ENCODE measurements at places on chromosomes 7 and 10.

GRCh38 chr7:20417260-20417659 lies 86.6 kb downstream of the ITGB8 start:
- DNase-seq: no peak

GRCh38 chr10:102595897-102596296 lies 48.4 kb upstream of the TRIM8 start:
- DNase-seq: no peak

GRCh38 chr10:31157123-31158010 lies 125.7 kb upstream of the ZNF438 start:
- no peak for DNase-seq

DNA sequence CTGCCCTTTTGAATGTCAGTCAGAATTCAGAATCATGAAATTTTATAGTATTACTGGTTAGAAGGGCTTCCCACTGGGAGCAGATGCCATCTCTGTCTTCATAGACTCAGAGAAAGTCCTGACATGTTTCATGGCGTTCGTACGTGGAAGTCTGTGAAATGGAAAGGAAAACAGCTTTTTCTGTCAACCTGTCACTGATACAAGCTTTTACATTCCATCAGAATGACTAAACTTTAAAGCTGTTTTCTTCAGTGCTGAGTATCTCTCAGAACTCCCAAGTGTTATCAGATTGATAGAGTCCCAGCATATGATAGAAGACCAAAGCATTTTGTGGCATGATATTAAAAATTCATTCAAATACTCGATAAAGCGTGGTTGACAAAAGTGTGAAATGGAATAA lies 726.7 kb upstream of the GALNT17 start:
- no peak for DNase-seq

- DNase-seq: no peak
Observed at GRCh38 chr7:79182283-79182682, 271.2 kb downstream of the MAGI2 start.

GRCh38 chr7:149874644-149875028 lies 867 bp downstream of the ATP6V0E2 start:
- no peak for DNase-seq

DNA sequence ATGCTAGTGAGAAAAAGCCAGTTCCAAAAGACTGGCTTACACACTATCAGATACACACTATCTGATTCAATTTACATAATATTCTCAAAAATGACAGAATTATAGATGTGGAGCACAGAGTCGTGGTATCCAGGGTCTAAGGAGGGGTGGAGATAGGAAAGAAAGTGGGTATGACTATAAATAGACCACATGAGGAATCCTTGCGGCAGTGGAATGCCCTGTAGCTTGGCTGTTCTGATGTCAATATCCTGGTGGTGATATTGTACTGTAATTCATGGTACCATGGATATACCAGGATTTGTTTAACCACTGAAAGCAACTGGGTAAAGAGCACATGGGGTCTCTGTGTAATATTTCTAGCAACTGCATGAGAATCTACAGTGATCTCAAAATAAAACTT lies 67.7 kb upstream of the TMEM72 start:
- DNase-seq: no peak

DNA sequence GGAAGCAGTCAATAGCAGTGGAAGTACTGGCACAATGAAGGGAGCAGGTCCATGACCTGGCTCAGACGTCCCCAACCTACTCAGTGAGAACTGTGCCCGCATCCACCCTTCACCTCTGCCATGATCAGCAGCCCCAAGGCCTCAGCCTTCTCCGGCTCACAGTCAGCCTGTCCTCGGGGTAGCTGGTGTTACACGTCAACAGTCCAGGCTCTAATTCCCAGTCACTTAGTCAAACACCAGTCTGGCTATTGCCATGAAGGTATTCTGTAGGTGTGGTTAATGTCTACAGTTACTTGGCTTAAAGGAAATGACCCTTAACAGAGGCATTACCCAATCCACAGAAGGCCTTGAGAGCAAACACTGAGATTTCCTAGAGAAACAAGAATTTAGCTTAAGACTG lies 49.1 kb downstream of the GRB10 start:
- no peak for DNase-seq

DNA sequence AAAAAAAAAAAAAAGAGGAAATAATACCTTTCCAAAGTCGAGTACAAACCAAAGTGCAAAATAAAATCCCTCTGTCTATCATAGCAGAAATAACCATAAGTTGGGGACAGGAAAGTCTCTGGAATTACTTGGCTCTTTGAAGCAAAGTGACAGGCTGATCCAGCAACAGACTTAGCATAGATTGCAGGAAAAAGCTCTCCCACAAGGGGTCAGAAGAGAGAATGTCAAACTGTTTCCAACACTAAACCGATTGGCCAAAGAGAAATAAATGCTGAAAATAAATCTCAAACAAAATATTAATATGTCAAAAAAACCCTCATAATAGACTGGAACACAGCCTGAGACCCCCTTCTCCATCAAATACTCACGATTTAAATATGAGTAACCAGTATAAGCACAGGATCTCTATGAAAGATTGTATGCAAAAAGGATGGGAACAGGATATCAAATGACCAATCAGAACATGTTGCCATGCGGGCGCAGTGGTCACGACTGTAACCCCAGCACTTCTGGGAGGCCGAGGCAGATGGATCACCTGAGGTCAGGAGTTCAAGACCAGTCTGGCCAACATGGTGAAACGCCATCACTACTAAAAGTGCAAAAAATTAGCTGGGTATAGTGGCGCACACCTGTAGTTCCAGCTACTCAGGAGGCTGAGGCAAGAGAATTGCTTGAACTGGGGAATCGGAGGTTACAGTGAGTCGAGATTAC lies 1000.7 kb upstream of the LRRN3 start:
- DNase-seq: no peak

- no peak for DNase-seq
Observed at GRCh38 chr7:16905300-16906044, 23.7 kb upstream of the AGR3 start.

DNA sequence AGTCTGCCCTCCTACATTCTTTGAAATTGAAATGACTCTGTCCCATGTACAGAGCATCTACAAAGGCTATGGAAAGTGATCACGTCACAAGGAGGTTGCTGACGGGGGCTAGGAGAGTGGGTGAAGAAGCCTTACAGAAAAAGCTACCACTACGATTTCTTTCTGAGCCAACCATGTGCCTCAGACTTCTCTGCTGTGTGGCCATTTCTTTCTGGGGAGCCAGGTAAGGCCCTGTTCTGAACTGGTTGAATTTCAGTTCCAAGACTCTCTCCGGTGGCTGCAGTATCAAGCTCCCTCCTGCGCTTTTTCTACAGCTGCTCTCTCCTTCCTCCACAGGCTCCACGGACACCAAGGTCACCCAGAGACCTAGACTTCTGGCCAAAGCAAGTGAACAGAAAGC lies 112.5 kb upstream of the PRSS1 start:
- DNase-seq: no peak

DNA sequence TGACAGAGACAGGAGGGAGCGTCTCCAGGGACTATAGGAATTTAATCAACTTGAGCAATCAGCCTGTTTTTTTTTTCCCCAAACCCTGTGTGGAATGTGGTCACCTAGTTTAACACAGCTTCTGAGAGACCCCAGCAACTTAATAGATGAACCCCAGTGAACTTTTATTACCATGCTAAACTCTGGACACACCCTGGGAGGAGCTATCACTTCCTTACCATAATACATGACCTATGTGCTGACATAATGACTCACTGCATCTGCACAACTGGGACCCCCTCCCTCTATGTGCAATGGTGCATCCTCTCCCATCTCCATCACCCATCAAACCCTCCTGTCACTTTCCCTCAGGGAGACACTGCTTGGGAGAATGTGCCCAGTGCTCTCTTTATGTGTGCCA lies 83.7 kb downstream of the EPC1 start:
- DNase-seq: no peak

GRCh38 chr7:67573639-67574038 lies 577.0 kb downstream of the TYW1 start:
- no peak for DNase-seq

DNA sequence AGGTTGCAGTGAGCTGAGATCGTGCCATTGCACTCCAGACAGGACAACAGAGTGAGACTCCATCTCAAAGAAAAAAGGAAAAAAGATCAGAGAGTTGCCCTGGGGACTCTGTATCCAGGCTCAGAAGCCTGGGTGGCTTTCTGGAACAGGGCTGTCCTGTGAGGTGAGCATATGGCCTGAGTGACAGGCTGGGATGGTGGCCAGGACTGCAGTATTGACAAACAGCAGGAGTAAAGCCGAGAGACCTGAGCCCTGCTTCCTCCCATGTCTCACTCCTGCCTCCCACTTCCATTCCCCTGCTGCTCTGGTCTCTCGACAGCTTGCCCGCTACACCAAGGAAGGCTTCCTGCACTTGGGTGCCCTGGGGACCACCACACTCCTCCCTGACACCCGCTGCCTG lies 578.5 kb downstream of the GALNT17 start:
- no peak for DNase-seq

DNA sequence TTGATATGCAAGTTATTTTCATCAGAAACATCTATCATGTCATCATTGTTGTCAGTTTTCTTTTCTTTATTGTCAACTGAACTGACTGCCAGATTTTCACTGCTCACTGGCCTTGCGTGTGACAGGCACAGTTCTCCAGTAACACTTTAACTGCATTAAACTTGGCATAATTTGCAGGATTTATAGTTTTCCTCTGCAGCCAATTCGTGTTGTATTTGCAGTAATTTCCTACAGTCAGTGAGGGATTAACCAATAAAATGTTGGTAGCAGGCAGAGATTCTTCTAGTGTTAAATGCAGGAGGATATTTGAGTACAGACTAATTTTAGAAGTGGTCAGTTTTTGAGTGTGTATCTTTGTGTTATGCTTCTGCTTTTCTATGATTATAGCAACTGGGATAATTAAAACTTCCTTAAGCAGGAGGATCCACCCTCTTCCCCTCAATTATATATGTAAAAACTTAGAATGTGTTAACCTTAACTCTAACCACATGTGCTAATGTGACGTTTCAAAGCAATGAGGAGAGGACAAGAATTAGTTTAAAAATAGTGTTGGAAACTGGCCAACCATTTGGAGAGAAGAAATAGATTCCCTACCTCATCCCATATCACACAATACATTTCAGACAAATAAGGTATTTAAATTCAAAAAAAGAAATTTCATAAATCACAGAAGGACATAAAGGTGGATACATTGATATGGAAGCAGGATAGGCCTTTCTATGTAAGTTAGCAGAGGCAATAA lies 365.5 kb upstream of the BMPER start:
- no peak for DNase-seq

- DNase-seq: no peak
Observed at GRCh38 chr10:119343011-119343601, 135.7 kb downstream of the GRK5 start.

All from NCI-H1930 (cell line).